MG63 (cell line): ENCODE measurements at places on chromosomes 3 and 15.

DNA sequence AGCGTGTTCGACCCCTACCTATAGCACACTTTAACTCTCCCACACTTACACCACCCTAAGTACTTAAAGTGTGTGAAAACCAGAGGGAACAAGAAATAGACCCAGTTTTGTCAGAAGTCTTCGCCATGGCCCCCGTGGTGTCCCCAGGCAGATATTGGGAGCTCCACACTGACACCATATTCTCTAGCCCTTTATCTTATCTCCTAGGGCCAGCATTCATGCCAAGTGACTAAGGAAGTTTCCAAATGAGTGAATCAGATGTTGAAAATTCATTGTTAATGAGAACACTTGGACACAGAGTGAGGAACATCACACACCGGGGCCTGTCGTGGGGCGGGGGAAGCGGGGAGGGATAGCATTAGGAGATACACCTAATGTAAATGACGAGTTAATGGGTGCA, 31.8 kb downstream of the P3H2 start:
- DNase-seq, result no peak

DNA sequence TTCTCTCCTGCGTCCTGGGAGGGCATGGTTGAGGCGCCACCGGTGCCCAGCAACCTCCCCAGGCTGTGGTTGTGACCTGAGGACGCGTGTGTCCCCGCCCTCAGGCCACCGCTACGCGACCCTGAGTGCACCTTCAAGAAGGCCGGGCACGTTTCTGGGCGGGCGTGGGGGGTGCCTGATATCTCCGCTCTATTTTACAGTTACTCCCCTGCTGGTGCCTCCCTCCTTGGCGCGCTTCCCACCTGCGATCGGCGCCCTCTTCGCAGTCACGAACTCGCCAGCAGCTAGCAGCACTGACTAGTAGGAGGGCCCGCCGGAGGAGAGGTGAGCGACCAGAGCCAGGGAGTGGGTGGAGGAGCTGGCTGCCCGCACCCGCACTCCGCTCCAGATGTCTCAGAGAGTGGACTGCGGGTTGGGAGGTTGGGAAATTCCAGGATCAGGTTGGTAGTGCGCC, 43.2 kb upstream of the POLG start:
- DNase-seq, result no peak

DNA sequence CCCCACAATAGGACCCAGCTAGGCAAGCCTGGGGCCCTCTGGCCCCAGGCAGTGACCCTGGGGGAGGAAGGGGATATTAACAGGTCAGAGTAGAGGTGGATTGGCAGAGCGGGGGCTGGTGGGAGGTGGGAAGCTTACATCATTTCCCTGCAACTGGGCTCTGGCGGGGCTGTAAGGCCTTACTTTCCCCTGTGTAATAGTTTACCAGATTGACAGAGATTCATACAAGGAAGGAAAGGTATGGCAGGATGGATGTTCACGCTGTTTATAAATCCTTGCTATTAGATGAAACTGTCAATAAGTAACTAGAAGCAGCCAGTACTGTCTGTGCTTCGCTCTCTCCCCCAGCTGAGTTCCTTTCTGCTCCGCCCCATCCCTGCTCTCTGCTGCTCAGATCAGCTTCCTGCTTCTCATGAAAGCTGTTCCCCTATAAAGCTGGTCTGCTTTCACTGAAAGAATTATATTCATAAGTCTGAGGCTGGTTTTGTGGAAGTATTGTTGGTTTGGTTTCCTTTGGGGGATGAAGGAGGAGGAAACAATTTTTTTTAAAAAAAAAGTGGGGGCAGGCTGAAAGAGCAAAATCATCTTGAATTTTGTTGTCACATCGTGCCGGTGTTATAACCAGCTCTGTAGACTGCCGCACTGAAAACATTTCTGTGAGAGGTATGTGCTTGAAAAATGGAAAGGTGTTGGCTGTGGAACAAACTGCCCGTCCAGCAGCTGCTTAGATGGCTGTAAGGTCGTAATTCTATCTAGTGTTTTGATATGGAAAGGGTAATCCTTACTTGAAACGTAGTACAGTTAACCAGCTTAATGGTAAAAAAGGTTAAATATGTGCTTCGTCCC, 76.4 kb downstream of the BBX start:
- peak; percentile 55 for DNase-seq

- no peak for DNase-seq
Measured at GRCh38 chr3:128767094-128767750, 41.2 kb downstream of the RAB7A start.

DNA sequence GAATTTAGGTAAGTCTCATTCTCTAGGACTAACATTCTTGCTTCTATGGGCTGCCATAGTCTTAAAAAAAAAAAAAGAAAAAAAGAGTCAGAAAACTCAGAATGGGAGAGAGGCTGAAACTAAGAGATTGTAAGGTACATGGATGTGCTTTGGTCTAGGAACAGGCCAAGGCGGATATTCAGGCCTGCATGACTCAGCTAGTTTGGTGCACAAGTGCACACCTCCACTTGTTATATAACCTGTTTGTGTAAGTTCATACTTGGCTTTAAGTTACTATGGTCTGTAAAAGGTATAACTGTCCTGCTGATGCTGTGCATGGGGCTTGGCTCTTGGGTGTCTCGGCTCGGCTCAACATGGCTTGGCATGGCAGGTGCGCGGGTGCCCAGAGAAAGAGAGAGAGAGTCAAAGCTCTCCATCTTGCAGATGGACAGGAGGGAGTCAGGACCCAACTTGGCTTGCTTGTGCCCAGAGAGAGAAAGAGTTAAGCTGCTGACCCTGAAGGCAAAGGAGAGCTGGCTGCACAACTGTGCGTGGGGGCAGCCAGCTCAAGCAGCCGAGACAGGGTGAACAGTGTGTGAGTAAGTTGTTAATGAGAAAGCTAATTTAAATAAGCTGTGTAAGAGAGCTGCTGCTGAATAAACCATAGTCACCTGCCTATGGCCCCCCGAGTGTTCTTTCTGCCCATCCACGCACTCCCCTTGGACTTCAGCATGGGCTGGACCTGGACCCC, 31.4 kb upstream of the CHRNB4 start:
- DNase-seq, result no peak

DNA sequence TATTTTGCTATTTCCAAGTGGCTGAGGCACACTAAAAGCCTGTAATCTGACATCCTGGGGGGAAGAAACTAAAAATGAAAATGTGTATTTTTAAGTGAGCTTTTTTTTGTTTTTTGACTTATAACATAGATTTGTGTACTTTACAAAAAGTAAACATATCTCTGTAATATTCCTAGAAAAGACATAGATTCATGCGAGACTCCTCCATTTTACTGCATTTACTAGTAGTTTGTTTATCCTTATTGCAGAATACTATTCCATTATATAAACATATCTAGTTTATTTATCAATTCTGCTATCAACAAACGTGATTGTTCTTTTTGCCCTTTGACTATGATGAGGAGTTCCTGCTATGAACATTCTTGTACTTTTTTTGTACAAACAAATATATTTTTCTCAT, 67.8 kb upstream of the PLSCR5 start:
- no peak for DNase-seq

DNA sequence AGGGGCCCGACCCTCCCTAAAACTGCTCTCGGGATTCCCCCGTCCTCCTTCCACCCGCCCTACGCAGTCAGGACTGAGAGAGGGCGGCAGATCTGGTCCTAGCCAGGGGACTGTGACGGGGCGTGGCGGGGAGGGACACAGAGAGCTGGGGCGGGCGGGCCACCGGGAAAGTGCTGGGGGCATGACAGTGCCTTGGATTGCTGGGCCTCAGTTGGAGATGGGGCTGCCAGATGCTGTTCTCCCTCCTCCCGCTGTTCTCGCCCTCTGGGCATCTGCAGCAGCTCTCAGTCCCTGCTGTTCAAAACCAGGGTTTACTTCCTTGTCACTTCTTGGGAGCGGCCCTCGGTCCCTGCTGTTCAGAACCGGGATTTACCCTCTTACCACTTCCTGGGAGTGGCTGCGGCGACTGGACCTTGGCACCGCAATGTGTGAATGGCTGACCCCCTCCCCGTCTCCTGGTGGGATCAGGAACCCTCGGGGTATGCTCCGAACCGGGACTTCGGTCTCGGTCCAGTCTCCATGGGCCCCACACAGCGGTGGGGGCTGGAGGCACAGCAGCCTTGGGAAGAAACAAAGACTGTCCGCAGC, 1.8 kb upstream of the RPP25 start:
- DNase-seq, result no peak

DNA sequence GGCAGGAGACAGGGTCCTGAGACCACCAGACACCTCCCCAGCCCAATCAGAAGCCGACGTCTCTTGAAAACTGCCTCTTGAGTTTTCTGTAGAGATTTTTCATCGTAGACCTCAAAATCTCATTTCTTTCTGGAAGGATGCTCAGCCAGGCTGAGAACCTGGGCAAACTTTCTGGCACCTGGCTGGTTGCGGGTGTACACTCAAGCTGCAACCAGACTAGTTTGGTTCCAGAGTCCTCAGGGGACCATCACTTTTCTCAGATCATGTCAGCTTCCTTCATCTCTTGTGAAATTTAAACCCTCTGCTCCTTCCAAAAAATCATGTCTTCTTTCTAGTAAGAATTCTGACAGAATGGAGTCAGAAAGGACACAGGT, 45.1 kb downstream of the CMTM7 start:
- no peak for DNase-seq
